ENCODE measurements at places on chromosomes 7 and 10. TPM values are rescaled to one million over a fixed set of nuclear protein-coding genes. Genes with fewer than 3 reads are reported as not detected.

Gene HOGA1
- total RNA-seq: 0.21 TPM

DNA sequence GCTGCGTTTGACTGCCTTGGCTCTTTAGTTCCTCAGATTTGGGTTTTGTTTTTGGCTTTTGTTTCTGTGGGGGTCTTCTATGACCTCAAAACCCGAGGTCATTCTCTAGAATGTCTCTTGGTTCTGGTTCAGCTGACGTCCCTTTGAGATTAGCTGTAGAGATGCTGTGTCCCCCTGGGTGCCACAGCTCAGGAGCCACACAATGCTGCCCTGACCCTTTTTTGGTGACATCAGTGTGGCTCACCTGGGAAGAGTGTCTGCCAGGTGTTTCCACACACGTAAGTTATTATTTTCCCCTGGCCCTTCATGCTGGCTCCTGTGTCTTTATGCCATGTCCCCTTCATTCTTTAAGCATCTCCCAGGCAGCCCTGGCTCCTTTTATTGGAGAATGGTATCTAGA is 89.8 kb upstream of the DDC start:
- peak; percentile 13 for DNase-seq
- no peaks in the 10 kb centered on the region for H3K27me3 ChIP-seq
- H3K27ac ChIP-seq: no peak overlapping the region
- no peaks in the 10 kb centered on the region for H3K4me1 ChIP-seq

DNA sequence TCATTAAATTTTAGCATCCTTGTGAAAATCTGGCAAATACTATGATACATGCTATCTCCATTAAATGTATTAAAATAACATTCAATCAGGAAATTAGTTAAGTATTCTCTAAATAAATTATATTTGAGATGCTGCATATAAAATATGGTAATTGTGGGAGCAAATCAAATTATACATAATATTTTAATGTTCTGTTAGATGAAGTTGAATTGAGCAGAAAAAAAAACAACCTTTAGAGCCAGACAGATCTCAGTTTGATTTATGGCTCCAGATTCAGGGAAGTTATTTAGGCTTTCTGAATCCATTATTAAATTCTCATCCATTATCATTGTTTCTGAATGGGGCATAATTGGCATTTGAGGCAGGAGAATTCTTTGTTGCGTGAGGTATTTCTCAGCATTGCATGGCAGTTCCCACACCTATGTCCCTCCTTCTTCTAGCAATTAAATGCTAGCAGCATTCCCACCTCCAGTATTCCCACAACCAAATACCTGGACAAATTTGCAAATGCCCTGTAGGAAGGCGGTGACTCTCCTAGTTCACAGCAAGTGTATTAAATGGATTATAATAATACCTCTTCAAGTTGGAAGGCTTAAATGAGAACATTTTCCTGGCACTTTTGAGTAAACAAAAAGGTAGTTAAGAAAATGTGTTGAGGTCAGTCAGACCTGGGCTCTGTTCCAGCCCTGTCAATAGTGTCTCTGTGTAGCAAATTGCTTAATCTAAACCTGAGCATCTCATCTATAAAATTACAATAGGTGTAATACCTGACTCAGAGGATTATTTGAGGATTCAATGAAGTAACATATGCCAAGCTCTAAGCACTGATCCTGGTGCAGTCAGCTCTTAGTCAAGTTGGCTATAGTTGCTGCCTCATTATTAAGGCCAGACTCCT is 108.9 kb downstream of the RNLS start:
- no peaks in the 10 kb centered on the region for H3K36me3 ChIP-seq

GRCh38 chr10:31393844-31394243 is 74.8 kb downstream of the ZEB1 start:
- no peak overlapping the region for H3K27ac ChIP-seq
- H3K4me3 ChIP-seq: no peak overlapping the region
- no peaks in the 10 kb centered on the region for H3K4me1 ChIP-seq
- H3K36me3 ChIP-seq: no peaks in the 10 kb centered on the region
- no peaks in the 10 kb centered on the region for H3K27me3 ChIP-seq

Gene RAPGEF5
- 16.7 TPM for total RNA-seq

GRCh38 chr7:42186151-42186550 is 50.9 kb downstream of the GLI3 start:
- H3K4me1 ChIP-seq: no peaks in the 10 kb centered on the region
- H3K27ac ChIP-seq: no peak overlapping the region
- no peaks in the 10 kb centered on the region for H3K27me3 ChIP-seq
- peak; percentile 78 for DNase-seq
- H3K36me3 ChIP-seq: no peaks in the 10 kb centered on the region

- no peak overlapping the region for H3K27ac ChIP-seq
- no peak overlapping the region for H3K4me3 ChIP-seq
- no peaks in the 10 kb centered on the region for H3K27me3 ChIP-seq
- H3K4me1 ChIP-seq: no peaks in the 10 kb centered on the region
These were observed 50.2 kb upstream of the AKR1E2 start for GRCh38 chr10:4775808-4776207.
